ENCODE measurements at places on chromosomes 2 and 18.

- DNase-seq, result no peak
Observed at GRCh38 chr2:182631299-182631698, 84.8 kb upstream of the DNAJC10 start.

GRCh38 chr18:76592981-76593381 lies 97.9 kb upstream of the ZNF516 start:
- DNase-seq, result peak; percentile 62

GRCh38 chr2:26597197-26597596 lies 44.0 kb downstream of the CIB4 start:
- DNase-seq, result no peak

DNA sequence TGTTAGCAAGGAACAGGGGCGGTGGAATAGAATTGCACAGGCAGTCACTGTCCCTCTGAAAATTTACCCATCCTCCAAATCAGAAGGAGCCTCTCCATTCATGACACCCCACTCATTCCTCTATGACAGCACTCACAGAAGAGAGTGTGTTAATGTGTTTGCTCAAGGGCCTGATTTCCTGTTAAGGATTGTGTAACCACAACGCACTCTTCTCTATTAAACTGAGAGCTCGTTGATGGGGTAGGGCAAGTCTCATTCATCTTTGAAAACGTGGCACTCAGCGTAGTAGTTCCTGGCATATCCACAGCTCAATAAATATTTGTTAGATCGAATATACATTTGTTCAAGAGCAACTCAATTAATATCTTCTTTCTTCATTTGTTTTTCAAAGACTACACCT lies 106.4 kb downstream of the VAPA start:
- peak; percentile 14 for DNase-seq
